ENCODE measurements at places on chromosomes 3 and 15. TPM values are rescaled to one million over a fixed set of nuclear protein-coding genes. Genes with fewer than 3 reads are reported as not detected.

Gene GPR15
- total RNA-seq = 13.2 TPM

DNA sequence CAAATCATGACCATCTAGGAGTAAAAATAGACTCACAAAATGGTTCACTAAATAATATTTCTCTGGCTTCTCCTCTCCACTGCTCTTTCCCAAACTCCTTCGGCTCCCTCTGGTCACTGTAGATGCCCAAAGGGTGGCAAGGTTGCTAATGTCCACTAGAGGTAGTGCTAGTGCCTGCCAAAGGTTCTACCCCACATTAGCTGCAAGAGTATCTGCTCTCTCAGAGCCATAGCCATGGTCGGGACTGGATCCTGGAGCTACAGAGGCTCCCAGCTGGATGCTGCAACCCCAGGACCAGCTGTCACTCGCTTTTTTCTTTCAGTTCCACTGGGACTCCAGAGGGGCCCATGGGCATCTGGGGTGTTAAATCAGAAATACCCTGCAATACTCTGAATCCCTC, 8.5 kb downstream of the HTR3D start:
- no peaks in the 10 kb centered on the region for H3K36me3 ChIP-seq
- H3K27me3 ChIP-seq = peaks cover 3% of the 10 kb centered on the region

GRCh38 chr15:94290730-94291129, 59.4 kb downstream of the MCTP2 start:
- H3K4me1 ChIP-seq = peaks cover 66% of the 10 kb centered on the region
- H3K27ac ChIP-seq = peak overlapping the region; percentile 74
- H3K27me3 ChIP-seq = no peaks in the 10 kb centered on the region
- DNase-seq = no peak
- peak overlapping the region; percentile 46 for H3K4me3 ChIP-seq

GRCh38 chr15:47439146-47440111, 277.9 kb upstream of the SEMA6D start:
- peaks cover 5% of the 10 kb centered on the region for H3K36me3 ChIP-seq
- no peak overlapping the region for H3K27ac ChIP-seq
- DNase-seq = no peak
- H3K4me1 ChIP-seq = no peaks in the 10 kb centered on the region
- no peak overlapping the region for H3K4me3 ChIP-seq
- peaks cover 12% of the 10 kb centered on the region for H3K27me3 ChIP-seq

GRCh38 chr3:125556314-125556713, 36.3 kb upstream of the SNX4 start:
- no peak for DNase-seq
- H3K27ac ChIP-seq = no peak overlapping the region
- H3K4me1 ChIP-seq = no peaks in the 10 kb centered on the region
- no peaks in the 10 kb centered on the region for H3K27me3 ChIP-seq

DNA sequence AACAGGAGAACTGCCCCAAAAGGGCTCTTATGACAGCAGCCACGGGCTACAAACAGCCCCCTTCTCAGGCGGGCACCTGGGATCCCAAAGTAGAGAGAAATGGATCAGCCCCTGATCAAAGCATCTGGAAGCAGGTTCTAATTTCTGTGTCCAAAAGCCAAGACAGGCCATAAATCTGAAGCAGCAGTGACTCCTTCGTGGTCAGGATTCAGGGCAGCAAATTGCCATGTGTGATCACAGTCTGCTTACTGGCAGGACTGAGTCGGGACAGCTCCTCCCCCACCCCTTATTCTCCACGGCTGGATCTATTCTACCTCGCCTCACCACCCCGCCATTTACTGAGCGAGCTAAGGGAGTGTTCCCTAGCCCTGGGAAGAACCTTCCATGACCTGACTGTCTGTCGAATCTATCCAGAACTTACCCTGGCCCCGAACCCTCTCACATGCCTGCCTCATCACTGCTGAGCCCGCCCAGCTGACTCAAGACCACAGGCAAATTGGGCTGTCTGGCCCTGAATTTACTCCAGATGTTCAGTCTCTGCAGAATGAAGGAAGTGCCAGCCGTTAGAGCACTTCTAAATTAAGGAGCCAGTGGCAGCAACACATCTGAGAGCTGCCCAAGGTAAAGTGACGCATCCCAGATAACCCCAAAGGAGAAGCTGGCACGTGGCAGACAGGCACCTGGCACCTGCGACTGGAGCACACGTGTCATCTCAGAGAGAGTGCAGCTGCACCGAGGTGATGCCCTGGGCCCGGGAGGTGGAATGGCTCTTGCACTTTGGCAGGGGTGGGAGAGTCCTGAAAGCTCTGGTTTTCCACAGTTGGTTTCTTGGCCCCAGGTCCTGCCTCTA, 1.3 kb downstream of the LRRC15 start:
- H3K27ac ChIP-seq = no peak overlapping the region
- DNase-seq = no peak
- no peaks in the 10 kb centered on the region for H3K36me3 ChIP-seq
- H3K4me1 ChIP-seq = no peaks in the 10 kb centered on the region
- H3K27me3 ChIP-seq = peaks cover 32% of the 10 kb centered on the region

All from natural killer cell treated with Interleukin-12 subunit alpha and Interleukin-12 subunit beta and Interleukin-15 and Interleukin-18, amount 100 ng/mL, for 72 hours (primary cell).